NCI-H524 treated with DMSO at 0.1 percent for 48 hours (cell line): ENCODE measurements at places on chromosomes 16 and 17.
A peak's percentile ranks its signal among the peaks of the same experiment; 100 is the strongest.

- no peak for DNase-seq
Observed at GRCh38 chr17:40316571-40317344, 7.8 kb downstream of the RARA start.

- no peak for DNase-seq
Observed at GRCh38 chr17:34245351-34245905, 9.7 kb upstream of the CCL2 start.

DNA sequence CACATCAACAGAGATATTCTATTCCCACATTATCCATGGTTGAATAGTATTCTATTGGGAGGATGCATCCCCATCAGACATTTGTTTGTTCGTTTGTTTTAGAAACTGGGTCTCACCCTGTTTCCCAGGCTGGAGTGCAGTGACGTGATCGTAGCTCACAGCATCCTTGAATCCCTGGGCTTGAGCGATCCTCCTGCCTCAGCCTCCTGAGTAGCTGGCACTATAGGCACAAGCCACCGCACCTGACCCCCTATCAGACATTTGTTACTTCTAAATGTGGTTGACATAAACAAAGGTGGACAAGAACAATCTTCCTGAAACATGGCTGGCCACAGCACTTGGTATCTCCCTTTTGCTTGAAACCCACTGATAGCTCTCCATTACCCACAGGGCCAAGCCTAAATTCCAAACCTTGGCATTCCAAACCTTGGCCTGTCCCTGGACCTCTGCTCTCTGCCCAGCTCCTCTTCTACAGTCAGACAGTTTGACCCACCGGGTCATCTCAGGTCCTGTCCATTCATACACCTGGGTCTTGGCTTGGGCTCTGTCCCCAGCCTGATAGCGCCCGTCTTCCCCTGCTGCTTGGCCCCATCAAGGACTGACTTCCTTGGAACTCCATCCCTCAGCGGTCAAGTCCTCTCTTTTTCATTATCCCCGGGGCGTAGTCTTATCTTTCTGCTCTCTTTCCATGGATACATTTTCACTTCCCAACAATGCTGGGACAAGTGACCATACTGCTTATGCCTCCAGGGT, 1.5 kb upstream of the PRR29 start:
- no peak for DNase-seq

- DNase-seq, result no peak
Observed at GRCh38 chr16:89112377-89113151, 18.9 kb downstream of the ACSF3 start.

GRCh38 chr17:28953444-28954118, 2.3 kb upstream of the PHF12 start:
- DNase-seq, result peak; percentile 38

DNA sequence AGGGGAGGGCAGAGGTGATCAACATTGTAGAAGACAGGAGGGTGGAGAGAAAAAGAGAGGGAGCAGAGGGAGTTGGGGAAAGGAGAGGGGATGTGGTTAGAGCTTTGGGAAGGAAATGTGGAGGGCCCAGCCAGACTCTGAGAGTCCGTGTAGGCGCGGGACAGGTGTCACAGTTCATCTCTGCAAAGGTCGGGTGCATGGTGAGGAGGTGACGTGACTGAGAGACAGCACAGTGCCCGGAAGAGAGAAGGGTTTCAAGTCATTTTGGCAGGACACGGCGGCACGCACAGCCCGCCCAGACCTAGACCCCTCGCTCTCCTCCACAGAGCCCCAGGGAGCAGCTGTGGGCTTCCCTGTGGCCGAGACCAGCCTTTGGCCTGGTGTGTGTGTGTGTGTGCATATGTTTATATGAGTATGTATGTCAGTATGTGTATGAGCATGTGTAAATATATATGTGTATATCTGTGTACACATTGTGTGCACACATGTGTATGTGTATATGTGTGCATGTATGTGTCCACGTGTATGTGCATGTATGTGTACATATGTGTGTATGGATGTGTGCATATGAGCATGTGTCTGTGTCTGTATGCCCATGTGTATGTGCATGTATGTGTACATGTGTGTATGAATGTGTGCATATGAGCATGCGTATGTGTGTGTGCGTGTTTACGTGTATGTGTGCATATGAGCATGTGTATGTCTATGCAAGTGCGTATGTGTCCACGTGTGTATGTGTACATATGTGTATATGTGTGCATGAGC, 104.6 kb downstream of the SEC14L1 start:
- no peak for DNase-seq

DNA sequence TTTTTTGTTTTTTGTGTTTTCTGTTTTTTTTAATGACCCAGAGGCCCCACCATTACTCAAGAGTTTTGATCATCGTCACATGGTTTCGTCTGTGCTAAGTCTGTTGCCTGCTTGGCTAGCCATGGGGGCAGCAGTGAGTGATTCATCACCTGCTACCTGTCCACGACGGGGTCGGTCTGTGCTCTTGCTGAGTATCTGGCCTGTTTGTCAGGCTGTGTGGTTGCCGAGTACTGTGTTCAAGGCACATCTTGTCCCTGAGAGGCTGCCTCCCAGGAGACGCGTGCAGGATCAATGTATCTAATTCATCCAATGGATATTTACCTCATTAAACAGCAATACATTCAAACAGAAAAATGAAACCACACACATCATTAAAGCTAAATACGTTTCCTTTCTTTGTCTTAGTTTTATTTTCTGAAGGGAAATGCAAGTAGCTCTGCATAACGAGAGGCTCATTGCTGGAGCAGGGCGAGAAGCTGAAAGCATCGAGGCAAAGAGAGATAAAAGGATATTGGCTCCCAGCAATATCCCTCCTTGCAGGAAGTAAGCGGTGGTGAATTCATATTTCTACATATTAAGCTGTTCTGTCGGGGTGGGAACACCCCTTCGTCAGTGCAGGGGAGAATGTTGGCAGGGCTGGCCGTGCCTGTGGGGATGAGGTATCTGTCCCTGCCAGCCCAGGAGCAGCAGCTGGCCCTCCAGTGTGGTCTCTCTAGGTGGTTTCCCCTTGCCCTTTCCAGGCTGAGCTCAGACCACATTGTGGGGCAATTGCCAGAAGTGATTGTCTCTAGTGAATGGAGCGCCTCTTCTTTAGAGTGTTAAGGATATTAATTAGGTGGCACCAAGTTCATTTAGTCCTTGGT, 166.2 kb upstream of the ASIC2 start:
- DNase-seq, result no peak

- no peak for DNase-seq
Observed at GRCh38 chr16:68539711-68540239, 684 bp downstream of the ZFP90 start.

DNA sequence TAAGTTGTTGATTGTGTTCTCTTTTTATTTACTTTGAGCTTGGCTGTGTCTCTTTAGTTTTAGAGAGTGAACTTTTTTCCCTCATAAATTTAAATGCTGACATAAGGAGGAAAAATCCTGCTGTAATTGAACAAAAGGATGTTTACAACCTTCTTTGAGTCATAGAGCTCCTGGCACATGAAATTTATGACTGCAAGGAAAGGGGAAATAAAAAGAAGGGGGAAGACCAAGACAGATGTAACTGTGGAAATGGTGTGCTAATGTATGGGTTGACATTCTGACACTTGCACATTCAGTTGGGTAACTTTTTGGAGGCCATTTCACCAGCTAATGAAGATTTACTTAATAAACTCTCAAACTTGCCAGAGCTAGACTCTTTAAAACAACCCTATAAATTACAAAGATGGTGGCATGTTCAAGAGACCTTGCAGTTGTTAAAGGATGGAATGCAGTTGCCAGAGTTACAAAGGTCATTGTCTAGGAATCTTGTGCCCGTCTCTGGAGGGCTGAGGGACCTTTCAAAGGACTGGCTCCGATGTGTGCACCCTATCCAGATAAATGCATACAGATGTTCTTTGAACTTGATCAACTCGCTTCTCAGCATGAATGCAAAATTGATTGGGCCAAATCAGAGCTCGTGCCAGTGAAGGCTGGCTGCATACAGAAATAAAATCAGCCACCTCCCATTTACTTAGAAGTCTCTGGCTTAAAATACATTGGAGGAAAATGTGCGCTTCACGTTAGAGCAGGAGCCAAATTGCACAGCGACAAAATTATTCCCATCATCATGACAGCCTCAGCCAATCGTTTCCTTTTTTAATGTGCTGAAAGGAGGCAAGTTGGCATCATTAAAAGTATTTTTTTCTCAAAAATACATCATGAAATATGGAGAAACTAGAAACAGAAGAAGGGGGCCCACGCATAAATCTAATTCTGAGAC, 289.0 kb upstream of the XYLT1 start:
- DNase-seq, result no peak

DNA sequence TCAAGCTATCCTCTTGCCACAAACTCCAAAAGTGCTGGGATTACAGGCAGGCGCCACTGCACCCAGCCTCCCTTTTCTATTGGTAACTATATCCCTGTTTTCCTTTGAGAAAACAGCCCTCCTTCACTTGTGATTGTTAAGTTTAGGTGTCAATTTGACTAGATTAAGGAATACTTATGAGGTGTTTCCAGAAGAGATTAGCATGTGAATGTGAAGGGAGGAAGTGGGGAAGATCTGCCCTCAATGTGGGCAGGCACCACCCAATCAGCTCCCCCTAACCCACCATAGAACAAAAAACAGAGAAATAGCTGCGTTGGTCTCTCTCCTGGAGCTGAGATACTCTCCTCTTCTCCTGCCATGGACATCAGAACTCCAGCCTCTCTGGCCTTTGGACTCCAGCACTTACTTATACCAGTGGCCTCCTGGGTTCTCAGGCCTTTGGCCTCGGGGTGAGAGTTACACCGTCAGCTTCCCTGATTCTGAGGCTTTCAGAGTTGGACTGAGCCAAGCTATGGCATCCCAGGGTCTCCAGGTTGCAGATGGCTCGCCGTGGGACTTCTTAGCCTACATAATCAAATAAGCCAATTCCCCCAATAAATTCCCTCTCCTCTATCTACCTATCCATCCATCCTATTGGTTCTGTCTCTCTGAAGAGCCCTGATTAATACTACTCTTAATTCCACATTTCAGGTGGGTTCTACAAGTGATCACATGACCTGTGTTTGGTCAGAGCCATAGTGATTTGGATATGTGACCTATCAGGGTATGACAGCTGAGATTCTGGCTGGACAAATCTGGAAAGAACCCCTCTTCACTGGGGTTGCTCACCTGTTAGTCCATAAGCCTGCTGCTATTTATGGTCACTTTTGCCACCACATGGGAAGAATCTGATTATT, 12.0 kb upstream of the STAT3 start:
- DNase-seq, result peak; percentile 33

DNA sequence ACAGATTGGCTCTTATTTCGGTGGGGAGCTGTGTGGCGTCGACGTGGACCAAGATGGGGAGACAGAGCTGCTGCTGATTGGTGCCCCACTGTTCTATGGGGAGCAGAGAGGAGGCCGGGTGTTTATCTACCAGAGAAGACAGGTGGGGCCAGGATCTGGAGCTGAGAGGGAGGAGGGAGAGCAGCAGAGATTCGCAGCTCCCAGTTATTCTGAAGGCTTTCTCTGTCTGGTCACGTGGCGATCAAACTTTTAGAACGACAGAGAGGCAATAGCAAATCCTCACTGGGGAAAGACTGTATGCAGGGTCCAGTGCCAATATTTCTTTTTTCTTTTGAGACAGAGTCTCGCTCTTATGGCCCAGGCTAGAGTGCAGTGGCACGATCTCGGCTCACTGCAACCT, 22.2 kb downstream of the ITGAL start:
- DNase-seq, result no peak

DNA sequence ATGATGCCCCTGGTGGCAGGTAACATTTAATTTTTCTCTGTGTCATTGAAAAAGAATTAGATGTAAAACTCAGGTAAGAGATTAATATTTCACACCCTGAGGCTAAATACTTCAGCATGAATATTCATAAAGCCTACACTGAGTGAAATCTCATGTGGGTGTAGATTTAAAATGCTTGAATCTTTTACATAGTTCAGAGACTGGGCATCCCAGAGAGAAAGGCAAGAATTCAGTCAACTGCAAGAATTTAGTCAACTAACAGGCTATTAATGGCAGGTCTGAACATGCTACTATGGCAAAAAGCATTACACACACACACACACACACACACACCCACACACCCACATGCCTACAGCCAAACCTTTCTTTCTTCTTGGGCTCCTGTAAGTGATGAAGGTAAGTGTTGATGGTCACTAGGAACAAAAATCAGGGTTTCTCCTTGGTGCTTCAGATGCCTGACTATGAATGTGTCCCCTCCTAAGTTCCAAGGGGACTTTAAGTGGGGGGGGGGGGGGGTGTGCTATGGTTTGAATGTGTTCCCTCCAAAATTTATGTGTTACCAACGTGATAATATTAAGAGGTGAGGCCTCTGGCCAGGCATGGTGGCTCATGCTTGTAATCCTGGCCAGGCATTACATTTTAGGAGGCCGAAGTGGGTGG, 63.7 kb upstream of the PSMD7 start:
- DNase-seq, result no peak

GRCh38 chr17:43784628-43785101, 4.4 kb downstream of the CFAP97D1 start:
- no peak for DNase-seq

- no peak for DNase-seq
Observed at GRCh38 chr17:32903774-32904673, 23.9 kb upstream of the TMEM98 start.

DNA sequence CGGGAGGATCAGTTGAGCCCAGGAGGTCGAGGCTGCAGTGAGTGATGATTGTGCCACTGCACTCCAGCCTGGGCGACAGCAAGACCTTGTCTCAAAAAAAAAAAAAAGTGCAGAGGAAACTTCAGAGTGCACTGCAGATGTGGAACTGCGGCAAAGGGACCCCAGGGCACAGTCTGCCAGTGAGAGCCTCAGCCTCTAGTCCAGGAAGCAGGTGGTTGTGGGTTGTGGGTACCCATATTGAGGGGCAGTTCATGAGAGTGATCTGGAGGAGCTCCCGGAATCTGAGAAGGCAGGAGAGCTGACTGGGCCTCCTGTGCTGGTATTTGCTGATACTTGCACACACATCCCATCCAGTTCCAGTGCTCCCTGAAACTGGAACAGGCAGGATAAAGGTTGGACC, 13.1 kb downstream of the FOXN1 start:
- no peak for DNase-seq

GRCh38 chr17:34511265-34511664, 68.1 kb upstream of the TMEM132E start:
- no peak for DNase-seq

DNA sequence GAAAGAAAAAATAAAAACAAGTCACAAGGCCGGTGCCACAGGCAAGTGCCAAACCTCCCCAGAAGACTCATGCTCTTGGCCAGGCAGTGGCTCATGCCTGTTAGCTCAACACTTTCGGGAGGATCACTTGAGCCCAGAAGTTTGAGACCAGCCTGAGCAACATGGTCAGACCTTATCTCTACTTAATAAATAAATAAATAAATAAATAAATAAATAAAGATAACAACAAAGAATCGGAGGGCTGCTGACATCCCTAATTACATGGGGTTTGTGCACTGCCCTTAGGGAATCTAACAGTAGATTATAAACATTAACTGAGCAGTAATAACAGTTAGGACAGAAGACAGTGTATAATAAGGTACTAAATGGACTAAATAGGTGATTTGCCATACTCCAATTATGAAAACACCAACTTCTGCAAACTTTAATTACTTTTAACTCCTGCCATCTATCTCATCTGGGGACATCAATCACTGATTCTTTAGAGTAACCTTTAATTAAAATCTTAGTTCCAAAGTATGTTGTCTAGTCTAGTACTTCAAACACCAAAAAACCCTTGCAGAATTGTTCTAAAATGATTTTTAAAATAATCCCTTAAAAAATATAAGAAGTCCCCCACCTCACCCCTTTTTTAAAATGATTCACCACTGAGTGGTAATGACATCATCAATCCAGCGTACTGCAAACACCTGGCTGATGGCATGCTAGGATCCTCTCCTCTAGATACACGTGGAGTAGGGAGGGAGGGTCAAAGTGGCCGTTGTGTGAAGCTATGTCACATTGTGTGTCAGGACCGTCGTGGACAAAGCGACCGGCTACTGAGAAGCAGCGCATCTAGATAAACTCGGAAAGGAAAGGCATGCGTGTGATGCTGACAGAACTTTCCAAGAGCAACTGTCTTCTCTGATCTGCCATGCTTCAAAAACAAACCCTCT, 28.5 kb downstream of the CYTH1 start:
- DNase-seq, result no peak
